ENCODE measurements at places on chromosomes 4 and X.

DNA sequence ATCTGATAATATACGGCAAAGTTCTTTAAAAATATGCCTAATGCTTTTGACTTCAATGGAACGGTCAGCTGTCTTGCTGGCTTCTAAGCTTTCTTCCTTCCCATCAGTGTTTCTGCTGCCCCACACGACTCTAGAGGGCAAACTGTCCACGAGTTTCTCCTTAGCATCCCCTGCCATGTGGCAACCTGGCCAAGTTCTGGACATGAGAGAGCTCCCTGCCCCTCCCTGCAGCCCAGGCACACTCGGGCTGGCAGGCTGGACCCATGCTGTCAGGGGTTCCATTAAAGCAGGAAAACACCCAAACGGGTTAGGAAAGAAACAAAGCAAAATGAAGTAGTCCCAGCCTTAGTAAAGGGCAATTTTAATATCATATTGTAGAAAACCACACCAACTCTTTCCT is 38.8 kb downstream of the KDR start:
- no peak for DNase-seq

- DNase-seq: no peak
Measured at GRCh38 chr4:6425336-6425735, 47.1 kb downstream of the PPP2R2C start.

GRCh38 chr4:94408549-94409374 is 43.0 kb upstream of the PDLIM5 start:
- DNase-seq: no peak

DNA sequence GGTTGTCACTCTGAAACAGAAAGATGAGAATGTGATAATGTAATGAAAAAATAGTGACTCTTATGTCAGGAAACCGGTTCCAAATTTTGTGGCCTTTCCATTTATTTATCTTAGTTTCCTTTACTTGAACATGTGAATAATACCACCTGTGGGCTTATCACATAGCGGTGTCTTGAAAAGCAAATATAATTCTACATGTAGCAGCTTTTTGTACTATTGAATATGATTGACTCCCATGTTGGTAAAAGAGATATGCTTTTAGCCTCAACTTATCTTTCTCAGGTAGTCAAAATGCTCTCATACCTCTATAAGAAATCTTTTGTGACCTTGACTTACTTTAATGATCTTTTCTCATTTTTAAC is 12.0 kb downstream of the PRDM8 start:
- no peak for DNase-seq

- DNase-seq: no peak
Measured at GRCh38 chr4:119040694-119041185, 94.9 kb upstream of the MYOZ2 start.

DNA sequence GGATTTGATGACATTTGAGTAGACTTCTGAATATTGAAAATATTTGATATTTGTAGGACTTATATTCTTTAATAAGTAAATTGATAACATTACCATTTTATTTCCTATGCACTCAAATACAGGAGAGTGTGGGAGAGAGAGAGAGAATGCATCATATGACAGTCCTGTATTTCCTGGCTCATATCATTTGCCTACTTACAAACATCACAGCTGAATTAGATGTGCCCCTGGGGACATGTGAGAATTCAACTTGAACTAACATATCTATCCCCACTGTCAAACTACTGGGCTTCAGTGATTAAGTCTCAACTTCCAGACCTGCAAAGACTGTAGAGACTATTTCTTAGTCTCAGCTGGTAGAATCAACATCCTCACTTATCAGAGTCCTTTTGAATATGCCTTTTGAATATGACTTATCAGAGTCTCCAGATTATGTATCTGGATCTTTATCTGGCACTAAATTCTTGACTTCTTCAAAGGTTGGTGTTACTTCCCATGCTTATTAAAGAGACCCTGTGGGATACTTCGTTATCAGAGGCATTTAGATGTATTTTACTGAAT is 75.5 kb downstream of the PABPC4L start:
- no peak for DNase-seq

GRCh38 chr4:149031399-149031798 is 589.2 kb upstream of the NR3C2 start:
- peak; percentile 10 for DNase-seq

GRCh38 chr4:107996949-107997788 is 7.5 kb downstream of the HADH start:
- DNase-seq: no peak

- no peak for DNase-seq
Measured at GRCh38 chr4:138189206-138189605, 52.9 kb downstream of the SLC7A11 start.

GRCh38 chrX:110741213-110741796 is 54.3 kb downstream of the CHRDL1 start:
- DNase-seq: no peak

- DNase-seq: no peak
Measured at GRCh38 chr4:19752599-19752998, 499.1 kb upstream of the SLIT2 start.
